ENCODE measurements at places on chromosomes 16 and 17.

DNA sequence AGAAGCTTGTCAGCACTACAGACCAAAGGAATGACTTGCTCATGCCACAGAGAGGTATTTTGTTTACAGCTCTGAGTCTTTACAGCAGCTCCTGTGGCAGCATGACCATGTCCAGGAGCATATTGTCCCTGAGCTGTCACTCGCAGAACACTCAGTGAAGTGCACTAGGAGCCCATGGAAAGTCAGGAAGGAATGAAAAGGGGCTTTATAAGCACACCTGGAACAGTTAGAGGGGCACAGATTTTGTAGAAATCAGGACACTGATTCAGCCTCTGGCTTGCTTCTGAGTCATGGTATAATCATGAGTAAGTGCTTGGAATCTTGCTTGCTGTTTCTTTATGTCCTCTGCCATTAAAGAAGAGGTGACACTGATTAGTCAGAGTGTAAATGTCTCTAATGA lies 41.0 kb downstream of the TADA2A start:
- DNase-seq = no peak

DNA sequence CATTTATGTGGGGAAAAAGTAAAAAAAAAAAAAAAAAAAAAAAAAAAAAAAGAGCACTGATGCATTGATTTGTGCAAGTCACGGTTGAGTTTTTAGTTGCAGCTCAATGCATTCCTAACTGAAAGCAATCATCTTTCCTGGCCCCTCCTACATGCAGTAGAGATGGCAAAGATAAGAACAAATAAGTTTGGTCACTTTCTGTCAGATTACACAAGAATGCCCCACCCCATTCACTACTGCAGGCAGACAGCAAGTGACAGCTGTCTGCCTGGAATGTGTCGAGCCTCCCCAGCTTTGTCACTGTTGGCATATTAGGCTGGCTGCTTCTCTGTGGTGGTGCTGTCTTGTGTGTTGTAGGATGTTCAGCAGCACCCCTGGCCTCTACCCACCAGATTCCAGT lies 243.5 kb downstream of the FOXL1 start:
- no peak for DNase-seq

DNA sequence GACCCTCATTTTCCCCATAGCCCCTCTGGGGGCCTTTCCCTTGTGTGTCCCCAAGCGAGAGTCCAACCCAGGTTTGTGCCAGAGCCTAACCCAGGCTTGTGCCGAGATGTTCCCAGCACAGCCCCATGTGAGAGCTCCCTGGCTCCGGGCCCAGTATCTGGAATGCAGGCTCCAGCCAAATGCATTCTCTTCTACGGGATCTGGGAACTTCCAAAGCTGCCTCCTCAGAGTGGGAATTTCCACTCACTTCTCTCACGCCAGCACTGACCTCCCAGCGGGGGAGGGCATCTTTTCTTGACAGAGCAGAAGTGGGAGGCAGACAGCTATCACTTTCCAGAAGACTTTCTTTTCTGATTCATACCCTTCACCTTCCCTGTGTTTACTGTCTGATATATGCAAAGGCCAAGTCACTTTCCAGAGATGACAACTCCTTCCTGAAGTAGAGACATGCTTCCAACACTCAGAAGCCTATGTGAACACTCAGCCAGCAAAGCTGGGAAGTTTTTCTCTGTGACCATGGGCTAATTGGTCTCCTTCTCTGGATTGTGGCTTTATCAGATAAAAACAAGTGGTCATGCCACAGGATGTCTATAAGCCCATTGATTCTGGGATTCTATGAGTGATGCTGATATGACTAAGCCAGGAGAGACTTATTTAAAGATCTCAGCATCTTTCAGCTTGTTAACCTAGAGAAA lies 2.5 kb upstream of the CCL2 start:
- DNase-seq = no peak

DNA sequence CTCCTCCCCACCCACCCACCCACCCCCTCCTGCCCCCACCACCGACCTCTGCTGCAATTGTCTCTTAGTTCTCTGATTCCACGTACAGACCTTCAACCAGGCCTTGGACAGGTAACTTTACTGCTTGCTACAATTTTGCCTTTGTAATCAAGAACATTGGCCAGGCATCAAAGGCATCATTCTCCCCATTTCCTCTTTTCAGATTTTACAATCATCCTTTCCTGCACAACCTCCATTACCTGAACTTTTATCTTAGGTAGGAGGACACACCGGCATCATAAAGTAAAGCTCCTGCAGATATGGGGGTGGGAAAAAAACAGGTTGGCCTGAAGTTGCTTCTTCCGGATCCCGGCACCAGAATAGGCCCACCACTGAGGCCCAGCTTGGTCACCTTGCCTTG lies 25.7 kb upstream of the SUPT4H1 start:
- DNase-seq = no peak

- DNase-seq = no peak
Measured at GRCh38 chr17:77235370-77235941, 94.7 kb downstream of the SEC14L1 start.

DNA sequence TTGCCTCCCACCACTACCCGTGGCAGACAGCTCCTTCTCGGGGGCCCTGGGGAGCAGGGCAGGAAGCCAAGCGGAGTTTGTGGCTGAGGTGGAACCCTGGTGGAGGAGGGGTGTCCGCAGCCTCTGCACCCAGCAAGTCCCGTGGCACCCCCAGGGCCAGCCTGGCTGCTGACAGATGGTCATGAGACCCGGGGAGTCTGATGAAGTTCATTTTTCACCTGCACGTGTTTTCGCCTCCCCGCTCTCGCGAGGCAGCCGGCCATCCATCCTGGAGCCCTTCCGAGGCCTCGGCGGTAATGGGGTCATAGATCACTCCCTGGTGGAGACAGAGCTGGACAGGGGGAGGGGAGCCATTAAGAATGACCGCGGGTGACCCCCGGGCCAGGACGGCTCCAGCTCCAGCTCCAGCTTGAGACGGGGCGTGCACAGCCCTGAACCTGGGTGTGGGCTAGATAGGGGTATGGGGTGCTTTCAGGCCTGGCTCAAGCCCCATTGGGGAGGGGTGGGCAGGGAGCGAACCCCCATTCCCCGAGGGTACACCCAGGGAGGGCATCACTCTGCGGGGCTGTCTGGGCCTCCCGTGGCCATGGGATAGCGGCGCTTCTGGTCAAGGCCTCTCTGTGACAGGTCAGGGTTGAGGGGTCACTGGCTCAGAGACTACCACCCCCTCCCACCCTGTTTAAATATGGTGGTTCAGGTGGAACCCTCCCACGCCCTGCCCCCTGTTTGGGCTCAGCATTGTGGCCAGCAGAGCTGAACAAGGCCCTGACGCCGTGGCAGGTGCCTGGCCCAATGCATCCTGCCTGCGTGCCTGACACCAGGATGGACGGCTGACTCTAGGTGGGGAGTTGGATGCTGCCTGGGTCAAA lies 227.4 kb upstream of the GSE1 start:
- no peak for DNase-seq

DNA sequence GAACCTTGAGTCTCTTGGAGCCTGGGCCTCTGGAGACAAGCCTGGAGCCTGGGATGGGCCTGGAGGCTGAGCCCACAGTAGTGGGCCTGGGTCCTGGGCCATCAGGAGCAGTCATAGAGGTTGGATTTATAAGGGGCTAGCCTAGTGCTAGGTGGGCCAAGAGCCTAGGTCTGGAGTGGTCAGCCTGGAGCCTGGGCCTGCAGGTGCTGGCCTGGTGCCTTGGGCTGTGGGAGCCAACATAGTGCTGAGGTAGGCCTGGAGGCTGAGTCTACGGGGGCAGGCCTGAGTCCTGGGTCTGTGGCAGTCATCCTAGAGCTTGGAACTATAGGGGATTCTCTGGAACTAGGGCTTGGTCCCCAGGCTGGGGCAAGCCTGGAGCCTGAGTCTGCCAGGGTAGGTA lies 414.1 kb downstream of the XYLT1 start:
- no peak for DNase-seq

GRCh38 chr17:20121359-20122253 lies 112.4 kb downstream of the SPECC1 start:
- peak; percentile 74 for DNase-seq

DNA sequence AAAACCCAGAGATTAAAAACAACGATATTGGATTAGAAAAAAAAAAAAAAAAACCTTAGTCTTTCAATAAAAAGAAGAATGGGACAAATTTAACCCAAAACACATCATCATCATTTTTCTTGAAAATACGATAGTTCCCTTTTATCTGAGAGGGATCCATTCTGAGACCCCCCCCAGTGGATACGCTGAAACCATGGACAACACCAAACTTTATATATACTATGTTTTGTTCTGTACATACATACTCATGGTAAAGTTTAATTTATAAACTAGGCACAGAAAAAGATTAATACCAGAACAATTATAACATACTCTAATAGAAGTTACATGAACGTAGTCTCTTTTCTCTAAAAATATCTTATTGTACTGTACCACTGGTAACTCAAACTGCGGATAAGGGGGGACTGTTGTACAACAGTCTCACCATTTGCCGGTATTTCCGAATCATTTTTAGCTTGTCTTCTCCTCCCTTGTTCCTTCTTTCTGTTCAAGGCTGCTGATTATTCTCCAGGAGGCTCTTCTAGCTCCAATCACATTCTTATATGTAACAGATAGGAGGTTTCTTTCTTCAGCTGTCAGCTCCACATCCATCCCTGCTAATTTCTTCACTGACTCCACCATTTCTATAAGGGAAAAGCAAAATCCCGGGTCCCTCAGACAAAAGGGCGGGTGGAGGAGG lies 37.0 kb downstream of the RNF135 start:
- DNase-seq = no peak

DNA sequence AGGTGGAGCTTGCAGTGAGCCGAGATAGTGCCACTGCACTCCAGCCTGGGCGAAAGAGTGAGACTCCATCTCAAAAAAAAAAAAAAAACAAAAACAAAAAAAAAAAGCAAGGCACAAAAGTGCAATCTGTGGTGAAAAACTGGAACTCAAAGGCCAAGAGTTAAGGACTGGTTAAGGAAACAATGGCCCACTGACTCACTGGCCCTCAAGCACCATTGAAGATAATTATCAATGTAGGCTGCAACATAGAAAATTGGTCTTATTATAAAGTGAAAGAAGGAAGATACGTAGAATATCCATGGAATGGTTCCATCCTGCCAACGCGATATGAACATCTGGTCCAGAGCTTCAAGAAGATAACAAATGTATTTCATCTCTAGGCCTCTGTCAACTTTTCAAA lies 444.2 kb downstream of the SOX9 start:
- no peak for DNase-seq

DNA sequence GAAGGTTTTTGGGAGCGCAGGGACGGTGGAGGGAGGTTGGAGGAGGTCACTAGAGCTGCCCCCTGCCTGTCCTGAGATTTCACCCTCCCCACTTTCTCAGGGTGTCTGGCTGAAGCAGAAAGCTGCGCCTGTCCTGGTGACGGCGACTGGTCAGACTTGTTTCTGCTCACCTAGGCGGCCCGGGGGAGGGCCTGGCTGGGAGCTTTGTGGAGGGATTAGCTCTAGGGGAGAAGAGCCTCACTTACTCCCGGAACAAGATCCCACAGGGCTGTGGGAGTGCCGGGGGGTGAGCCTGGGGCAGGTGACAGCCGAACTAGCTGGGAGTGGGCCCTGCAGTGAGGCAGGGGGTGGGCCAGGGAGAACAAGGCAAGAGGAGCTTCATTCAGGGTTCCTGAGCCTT lies 11.5 kb downstream of the NHERF1 start:
- no peak for DNase-seq

- DNase-seq = no peak
Measured at GRCh38 chr17:29049541-29050145, 6.7 kb downstream of the PIPOX start.

- no peak for DNase-seq
Measured at GRCh38 chr16:28858421-28858820, 5.2 kb upstream of the SH2B1 start.

DNA sequence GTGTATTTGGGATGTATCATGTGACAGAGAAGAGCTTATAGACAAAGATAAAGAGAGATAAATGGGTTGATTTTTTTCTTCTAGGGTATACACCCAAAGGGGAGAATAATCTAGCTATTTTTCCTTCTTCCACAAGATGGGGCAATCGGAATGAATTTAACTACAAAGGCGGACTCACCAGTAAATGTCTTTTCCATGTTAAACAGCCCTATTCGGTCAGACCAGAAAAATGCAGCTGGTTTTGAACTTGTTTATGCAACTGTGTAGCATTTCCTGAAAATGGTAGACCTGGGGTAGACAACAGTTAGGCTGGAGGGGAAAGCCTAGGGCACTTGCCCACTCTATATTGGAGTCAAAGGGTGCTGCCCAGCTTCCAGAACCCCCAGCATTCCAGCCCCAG lies 477.1 kb downstream of the TOX3 start:
- no peak for DNase-seq

- DNase-seq = no peak
Measured at GRCh38 chr16:55001931-55002330, 71.3 kb downstream of the IRX5 start.

DNA sequence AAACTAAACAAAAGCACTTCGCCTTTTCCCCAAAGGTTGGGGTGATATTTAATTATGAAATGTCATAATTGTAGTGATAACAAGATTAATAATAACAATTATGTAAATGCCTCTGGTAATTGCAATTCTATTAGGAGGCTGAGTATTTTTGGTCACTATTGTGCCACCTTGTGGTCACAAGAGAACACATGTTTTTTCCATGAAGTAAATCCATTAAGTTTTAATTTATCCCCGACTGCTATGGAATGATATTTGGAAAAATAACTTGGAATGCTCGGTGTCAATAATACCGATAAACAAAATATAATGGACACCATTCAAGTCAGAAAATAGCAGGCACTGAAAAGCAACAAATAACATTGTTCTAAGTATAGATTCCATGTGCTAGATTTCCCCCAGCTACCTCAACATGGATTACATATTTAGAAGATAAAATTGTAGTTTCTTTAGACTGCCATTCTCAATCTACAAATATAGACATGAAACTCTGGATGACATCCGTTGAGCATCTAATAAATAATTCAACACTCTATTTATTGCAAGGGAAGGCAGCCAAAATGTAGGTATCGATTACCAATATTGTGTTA lies 25.0 kb upstream of the KCNJ2 start:
- no peak for DNase-seq

DNA sequence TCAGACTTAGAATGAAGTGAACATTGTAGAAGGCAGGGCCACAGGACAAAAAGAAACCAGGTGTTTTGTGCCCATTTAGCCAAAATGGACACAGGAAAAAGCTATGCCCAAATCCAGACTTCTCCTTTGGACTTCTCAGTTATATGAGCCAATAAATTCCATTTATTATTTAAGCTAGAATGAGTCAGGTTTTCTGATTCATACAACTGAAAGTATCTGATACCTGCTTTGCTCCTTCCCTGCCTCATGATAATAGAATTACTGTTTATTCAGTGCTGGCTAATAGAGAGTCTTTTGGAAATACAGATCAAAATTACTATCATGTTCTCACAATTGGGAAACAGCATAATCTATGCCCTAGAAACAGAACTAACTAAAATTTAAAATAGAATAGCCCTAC lies 8.7 kb upstream of the CPD start:
- DNase-seq = no peak

- no peak for DNase-seq
Measured at GRCh38 chr16:64864232-64864809, 257.5 kb downstream of the CDH11 start.

Measured in naive thymus-derived CD8-positive, alpha-beta T cell (primary cell).